AG10803 (cell line): ENCODE measurements at places on chromosomes 1 and 21.

- DNase-seq: peak; percentile 98
Measured at GRCh38 chr1:23444104-23444533, 19.6 kb upstream of the TCEA3 start.

DNA sequence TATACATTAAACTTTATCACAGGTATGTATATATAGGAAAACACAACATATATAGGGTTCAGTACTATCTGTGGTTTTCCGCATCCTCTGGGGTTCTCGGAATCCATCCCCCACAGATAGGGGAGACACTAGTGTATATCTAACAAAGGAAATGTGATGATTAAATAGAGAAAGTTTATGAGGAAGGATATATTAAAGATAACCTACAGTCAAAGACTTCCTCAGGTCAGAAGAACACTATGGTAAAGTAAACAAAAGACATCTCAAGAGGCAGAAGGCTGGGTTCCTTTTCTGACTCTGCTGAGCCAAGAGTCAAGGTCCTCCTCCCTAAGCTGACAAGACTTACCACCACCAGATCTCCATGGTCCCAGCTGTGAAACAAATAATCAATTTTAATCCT is 12.1 kb downstream of the USP24 start:
- DNase-seq: no peak

GRCh38 chr1:243388276-243388675 is 132.4 kb downstream of the SDCCAG8 start:
- no peak for DNase-seq

GRCh38 chr1:170819781-170820180 is 115.6 kb upstream of the MROH9 start:
- DNase-seq: no peak

DNA sequence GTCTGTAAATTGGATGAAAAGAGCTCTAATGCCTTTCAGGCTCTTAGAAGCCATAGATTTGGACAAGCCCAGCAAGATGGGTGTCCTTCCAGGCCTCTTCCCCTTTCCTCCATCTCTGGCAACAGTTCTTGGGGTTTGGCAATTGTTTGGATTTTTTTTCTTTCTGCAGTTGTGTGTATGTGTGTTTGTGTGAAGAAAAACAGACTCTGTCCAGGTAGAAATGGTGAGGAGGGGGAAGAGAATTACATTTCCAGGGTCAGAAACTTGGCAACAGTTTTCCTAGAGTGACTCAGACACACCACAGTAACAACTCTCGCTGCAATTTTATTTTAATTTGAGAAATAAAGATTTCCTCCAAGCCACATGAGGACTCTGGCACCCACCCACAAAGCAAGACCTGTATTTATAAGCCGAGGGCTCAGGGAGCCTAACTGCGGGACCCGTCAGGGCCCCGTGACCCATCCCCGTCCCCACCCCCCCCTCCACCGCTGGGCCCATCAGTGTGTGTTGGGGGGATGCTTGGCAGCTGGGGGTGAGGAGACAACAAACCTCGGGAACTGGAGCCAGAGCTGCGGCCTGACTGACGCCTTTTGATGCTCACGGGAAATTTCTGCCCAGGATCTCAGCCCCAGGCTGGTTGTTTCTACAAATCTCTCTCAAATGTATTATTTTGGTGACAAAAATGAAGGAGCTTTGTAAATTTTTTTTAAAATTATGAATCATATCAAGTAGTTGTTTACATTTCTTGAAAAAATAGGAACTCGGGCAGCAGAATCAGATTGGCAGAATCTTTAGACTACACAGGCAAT is 4.4 kb downstream of the TMEM200B start:
- no peak for DNase-seq

DNA sequence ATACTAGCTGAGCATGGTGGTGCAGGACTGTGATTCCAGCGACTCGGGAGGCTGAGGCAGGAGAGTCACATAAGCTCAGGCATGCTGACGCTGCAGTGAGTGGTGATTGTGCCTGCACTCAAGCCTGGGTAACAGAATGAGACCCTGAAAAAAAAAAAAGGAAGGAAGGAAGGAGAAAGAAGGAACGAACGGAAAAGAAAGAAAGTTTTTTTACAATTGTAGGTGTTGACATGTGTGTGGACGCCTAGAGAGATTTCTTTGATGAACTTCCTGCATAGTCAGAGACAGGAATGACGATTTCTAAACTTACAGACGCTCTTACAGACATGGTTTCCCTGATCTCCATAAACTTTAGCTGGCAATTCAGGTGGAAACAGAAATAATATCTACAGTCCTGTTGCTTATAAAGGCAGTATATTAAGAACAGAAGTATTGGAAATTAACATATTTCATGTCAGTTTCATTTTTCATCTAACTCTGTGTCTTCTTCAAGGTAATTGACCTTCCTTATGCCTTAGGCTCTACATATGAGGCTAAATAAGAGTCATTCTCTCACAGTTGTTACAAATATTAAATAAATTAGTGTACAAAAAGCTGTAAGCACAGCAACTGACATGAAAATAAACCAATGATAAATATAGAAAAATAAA is 4.1 kb downstream of the SAMSN1 start:
- no peak for DNase-seq

DNA sequence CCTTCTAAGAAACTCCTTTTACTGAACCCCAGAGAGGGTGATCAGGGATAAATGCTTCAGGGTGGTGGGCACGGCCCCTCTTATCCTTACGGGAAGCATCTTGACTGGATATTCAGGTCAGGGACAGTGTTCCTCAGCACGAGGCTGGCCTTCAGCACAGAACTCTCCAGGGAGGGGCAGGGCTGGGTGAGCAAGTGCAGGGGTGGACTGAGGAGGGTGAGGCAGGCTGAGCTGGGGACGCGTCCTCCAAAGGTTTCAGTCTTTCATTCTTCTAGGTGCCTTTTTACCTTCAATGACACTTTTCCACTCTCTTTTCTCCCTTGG is 52.3 kb downstream of the RASSF5 start:
- DNase-seq: no peak
